ENCODE measurements at places on chromosomes 2 and 18. TPM values are rescaled to one million over a fixed set of nuclear protein-coding genes. Genes with fewer than 3 reads are reported as not detected.

DNA sequence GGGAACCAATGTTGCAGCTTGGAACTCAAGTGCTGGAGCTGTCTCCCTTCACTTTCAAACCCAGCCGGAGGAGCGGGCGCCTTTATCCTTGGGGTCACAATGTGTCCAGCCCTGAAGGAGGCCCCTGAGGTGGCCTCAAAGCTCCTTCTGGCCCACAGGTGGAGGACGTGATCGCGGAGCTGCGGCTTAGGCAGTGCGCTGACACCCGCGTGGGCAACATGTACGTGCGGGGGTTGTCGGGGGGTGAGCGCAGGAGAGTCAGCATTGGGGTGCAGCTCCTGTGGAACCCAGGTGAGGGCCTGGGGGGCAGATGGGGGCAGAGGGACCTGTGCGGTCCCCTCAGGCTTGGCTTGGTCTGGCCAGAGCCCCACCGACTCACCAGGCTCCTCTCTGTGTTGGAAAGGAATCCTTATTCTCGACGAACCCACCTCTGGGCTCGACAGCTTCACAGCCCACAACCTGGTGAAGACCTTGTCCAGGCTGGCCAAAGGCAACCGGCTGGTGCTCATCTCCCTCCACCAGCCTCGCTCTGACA is 13.5 kb downstream of the ABCG8 start:
- DNase-seq, result no peak

- no peak for DNase-seq
Observed at GRCh38 chr2:236237468-236238190, 26.6 kb downstream of the ASB18 start.

- no peak for DNase-seq
Observed at GRCh38 chr2:163563336-163563735, 172.5 kb downstream of the FIGN start.

DNA sequence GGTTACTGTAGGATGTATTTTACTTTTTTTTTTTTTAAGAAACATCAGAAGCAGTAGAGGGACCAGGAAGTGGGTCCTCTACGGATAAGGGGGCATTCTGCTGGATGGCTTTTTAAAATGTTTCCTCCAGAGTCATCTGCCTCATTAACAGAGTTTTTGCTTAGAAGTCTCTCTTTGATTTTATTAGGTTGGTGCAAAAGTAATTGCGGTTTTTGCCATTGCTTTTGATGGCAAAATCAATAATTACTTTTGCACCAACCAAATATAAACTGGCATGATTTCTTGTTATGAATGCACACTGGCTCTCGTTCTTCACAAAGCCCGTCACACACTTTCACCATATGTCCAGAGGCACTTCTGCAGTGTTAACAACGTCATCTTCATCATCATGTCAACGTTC is 68.5 kb upstream of the FAM237A start:
- no peak for DNase-seq

DNA sequence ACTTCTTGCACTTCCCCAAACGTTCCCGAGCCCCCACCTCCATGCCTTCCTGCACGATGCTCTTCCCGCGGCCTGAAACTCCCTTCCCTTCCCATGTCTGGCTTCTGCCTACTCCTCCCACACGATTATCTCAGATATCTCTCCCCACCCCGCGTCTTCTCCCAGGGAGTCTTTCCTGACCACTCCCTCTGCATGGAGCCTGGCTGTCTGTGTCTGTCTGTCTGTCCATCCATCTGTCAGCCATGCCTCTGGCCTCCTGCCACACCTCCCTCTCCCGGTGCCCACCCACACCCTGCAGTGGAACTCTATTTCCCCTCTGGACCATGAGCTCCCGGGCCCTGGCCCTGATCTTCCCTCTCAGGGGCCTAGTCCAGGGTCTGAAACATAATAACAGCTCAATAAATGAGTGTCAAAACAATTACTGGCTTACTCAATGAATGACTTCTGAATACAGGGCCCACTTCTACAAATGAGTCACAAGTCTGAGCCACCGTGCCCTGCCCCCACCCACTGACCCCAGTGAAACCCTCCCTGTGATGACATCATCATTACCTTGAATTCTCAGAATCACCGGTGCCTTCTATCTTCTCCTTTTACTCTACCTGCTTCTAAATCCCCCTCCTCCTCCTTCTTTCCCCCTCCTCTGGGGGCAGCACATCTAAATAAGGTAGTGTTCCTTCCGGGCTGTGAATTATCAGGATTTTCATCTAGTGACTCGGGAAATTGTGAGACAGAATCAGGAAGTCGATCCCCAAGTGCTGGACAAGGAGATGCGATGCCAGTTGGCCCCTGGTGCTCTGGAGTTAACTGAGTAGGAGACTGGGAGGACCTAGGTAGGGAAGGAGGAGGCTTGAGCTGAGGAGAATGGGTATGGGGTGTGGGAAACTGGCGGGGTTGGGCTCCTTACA is 46.1 kb upstream of the PLB1 start:
- no peak for DNase-seq

- no peak for DNase-seq
Observed at GRCh38 chr18:37362158-37362890, 203.3 kb downstream of the CELF4 start.

DNA sequence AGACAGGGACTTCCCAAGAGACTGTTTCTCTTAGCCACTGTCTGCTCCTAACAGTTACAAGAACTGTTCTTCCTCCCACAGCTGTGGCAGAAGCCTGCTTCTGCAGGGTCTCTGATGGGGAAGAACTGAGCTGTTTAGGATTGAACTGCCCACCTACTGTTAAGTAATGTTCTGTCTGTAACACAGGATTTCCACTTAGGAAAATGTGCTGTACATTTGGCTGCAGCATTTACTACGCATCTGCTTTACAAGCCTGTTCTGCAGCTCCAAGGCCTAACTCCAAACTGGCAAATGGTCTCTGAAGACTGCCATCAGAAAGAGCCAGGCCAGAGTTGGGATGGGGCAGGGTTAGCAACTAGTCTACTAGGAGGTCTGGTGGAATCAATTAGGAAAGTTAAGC is 87.8 kb upstream of the UPP2 start:
- no peak for DNase-seq

DNA sequence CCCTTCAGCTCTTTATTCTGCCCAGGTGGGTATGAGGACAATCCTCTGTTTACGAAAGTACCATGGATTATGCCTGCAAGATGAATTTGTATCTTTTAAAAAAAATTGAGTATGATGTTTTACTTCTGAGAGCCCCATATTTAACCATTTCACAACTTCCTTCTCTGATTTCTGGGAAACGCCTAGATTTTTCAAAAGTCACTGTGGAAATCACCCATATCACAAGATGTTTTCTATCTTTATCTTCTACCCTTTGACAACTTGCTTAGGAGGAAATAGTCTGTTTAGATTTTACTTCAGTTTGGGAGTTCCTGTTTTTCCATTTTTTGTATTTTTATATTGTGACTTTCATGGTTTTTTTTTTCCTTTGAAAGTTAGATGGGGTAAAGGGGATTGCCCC is 53.0 kb downstream of the ICOS start:
- no peak for DNase-seq

GRCh38 chr2:121348128-121348740 is 63.2 kb upstream of the TFCP2L1 start:
- DNase-seq, result no peak

DNA sequence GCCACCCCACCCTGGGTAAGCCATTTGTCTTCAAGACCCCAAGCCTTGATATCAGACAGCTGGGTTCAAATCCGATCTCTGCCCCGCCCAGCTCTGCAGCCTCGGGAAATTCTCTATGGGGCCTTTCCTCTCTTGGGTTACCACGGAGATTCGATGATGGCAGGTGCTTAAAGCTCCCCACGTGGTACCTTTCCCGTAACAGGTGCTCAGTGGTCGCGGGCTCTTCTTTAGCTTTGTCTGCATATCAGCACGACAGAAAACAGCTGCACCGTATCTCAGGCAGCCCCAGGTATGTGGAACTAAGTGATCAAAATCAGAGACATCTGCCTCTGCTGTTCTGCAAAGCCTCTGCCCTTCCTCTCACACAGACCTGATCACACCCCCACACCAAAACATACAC is 37.4 kb downstream of the TTC32 start:
- no peak for DNase-seq

- no peak for DNase-seq
Observed at GRCh38 chr2:46297546-46298271, 502 bp downstream of the EPAS1 start.

- no peak for DNase-seq
Observed at GRCh38 chr2:111143107-111143842, 22.6 kb downstream of the BCL2L11 start.

DNA sequence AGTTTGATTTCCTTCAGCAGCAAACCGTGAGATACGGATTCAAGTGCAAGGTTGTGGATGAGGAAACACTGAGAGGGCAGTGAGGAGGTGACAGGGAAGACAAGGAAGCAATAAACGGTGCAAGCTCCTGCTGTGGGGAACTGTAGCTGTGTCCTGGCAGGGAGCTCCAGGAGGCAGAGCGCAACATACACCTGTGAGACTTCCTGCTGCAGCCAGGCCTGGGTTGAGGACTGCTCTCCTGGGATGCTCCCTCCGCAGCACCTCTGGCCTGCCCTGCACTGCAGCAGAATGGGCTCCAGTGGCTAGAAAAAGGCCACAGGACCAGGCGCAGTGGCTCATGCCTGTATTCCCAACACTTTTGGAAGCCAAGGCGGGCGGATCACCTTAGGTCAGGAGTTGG is 85.5 kb downstream of the MRO start:
- no peak for DNase-seq

DNA sequence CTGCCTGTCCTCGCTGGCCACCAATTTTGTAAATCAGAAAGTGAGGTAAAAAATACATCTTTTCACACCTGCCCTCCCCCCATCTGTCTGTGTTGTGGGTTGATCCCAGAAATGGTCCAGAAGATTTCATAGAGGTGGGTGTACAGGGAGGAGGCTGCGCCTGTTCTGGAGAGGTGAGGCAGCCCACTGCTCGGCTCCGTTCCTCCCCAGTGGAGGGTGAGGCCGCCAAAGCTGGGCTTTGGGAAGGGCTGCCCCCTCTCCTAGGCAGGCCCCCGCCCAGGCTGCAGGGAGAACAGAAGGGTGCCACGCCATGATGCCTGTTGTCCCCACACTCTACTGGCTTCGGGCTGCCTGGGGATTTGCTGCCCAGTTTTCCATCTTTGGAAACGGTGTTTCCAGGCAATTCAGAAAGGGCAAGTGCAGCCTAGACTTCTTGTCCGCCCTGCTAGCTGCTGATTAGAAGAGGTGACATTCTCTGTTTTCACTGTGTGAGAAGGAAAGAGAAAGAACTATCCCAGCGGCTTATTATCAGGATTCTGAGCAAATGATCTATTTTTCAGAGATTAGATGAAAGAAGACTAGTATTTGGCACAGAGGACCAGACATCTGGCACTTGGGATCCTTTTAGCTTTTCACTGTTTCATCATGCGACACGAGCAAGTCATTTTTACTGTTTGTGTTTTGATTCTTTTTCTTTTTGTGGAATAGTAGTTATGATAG is 18.7 kb downstream of the SMARCAL1 start:
- no peak for DNase-seq

- DNase-seq, result no peak
Observed at GRCh38 chr2:35391736-35392442, 963.7 kb upstream of the CRIM1 start.

DNA sequence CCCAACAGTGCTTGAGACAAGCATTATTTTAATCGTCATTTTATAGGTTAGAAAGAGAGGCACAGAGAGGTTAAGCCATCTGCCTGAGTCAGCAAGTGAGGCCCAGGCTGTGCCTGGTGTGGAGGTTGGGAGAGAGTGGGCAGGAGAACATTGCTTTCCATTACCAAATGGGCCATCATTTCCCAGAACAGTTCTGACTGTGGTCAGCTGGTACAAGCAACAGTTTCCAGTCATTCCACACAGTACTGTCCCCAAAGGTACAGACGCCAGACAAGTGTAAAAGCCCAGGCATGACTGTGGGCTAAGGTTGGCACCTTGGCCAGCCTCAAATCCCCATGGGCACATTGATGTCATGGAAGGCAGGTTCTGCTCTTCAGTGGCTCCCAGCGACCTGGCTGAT is 98.2 kb upstream of the LCLAT1 start:
- DNase-seq, result no peak

DNA sequence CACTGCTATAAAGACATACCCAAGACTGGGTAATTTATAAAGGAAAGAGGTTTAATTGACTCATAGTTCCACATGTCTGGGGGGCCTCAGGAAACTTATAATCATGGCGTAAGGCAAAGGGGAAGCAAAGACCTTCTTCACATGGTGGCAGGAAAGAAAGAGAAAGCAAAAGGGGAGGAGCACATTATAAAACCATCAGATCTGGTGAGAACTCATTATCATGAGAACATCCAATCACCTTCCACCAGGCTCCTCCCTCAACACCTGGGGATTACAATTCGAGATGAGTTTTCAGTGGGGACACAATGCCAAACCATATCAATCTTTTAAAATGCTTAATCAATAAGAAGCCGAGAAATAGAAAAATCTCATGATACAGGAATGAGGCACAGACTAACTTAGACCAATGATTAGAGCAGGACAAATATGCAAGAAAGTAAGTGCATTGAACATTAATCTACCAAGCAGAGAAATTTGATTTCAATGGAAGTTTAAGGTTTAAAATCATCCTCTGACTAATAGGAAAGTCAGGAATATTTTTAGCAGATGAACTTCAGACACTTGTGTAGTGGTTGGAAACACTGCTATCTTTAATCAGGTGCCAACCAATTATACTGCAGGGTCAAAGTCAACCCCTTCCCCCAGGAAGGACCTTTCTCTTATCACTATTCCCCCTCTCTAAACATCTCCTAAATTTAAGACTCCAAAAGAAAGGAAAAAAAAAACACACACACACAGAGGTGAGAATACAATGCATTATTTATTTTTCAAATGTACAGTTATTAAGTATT is 259.2 kb downstream of the IRS1 start:
- DNase-seq, result no peak

GRCh38 chr18:59208602-59209125 is 11.3 kb upstream of the GRP start:
- DNase-seq, result no peak

DNA sequence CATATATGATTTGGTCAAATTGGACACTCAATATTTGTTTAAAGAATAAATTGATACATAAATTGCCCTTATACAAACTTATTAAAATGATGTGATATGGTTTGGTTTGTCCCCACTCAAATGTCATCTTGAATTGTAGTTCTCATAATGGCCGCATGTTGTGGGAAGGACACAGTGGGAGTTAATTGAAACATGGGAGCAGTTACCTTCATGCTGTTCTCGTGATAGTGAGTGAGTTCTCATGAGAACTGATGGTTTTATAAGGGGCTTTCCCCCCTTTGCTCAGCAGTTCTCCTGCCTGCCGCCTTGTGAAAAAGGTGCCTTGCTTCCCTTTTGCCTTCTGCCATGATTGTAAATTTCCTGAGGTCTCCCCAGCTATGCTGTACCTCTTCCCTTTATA is 34.0 kb upstream of the SLC8A1 start:
- DNase-seq, result no peak

SULT1C4 gene
- not detected for total RNA-seq

SETBP1 gene
- total RNA-seq, result not detected
